ENCODE measurements at places on chromosomes 1 and 21.

DNA sequence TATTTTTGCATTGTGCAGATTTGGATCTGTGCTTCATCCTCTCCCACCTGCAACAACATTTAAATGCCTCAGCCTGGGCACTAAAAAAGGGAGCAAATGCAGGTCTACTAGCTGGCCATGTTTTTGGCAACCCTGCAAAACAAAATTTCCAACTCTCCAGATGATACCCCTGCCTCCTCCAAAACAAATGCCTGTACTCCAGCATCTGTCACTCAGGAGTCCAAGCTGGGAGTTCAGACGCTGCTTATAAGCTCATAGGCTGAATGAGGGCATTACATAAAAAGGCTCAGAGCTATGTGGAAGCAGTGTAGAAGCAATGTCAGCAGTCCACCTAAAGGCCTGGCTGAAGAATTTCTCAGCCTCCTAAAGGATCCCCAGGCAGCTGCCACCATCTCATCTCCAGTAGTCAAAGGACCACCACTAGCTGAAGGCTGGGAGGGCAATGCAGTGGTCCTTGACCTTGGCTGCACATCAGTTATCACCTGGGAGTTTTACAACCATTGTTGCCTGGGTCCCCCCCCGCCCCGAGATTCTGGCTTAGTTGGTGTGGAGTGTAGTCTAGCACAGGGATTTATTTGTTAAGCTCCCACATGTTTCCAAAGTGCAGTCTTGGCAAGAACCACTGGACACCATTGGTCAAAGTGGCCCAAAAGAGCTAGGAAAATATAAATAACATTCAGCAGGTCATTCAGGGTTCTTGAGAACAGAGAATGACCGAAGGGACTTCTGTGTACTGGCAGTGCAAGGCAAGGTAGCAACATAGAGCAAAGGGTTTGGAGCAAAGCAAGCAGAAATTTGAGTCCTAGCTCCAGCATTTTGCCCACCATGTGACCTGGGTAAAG, 57.2 kb downstream of the ITPKB start:
- DNase-seq: no peak

GRCh38 chr1:30642391-30643120, 80.8 kb downstream of the MATN1 start:
- DNase-seq: no peak

DNA sequence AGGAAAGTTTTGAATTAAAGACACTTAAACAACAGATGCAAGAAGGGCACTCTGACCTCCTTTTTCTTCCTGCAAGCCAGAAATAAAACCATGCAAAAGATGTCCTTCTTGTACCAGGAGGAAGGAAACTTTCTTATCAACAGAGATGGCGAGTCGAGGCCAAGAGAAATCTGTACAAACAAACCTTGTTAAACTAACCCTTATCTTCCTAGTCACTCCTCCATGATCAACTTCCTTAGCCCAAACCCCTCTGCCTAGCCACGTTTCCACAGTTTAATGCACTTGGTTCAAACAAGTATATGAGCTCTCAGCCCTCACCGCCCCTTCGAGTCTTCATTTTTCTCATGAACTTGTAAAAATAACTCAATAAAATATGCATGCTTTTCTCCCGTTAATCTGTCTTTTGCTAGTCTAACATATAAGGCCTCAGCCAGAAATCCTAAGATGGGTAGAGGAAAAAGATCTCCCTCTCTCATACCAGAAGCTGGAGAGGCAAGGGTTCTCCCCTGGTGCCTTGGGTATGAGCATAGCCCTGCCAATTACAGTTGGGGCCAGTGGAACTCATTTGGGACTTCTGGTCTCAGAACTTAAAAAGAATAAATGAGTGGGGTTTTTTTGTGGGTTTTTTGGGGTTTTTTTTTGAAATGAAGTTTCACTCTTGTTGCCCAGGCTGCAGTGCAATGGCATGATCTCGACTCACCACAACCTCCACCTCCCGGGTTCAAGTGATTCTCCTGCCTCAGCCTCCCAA, 141.7 kb upstream of the SOD1 start:
- DNase-seq: no peak

DNA sequence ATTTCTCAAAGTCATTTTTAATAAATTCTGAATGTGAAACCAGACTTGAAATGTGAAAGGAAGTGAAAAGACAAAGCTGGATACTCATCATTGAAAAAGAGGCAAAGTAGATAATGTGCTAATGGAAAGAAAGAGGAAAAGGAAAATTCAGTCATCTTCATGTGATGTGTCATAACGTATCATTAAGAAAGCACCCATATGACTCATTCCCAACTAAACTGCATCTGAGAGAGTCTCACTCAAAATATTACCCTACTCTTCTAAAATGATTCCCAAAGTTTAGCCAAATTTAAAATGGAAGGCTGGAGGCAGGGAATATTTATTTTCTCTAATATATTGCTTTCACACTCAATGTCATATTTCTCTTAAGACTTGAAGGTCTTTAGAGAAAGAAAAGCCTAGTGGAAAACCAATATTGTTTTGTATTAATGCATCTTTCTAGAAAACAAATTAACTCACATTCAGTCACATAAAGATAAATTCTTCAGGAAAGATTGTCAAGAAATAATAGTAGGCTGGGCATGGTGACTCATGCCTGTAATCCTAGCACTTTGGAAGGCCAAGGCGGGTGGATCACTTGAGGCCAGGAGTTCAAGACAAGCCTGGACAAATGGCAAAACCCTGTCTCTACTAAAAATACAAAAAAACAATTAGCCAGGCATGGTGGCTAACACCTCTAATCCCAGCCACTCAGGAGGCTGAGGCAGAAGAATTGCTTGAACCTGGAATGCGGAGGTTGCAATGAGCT, 129.9 kb downstream of the SLC30A10 start:
- DNase-seq: no peak

DNA sequence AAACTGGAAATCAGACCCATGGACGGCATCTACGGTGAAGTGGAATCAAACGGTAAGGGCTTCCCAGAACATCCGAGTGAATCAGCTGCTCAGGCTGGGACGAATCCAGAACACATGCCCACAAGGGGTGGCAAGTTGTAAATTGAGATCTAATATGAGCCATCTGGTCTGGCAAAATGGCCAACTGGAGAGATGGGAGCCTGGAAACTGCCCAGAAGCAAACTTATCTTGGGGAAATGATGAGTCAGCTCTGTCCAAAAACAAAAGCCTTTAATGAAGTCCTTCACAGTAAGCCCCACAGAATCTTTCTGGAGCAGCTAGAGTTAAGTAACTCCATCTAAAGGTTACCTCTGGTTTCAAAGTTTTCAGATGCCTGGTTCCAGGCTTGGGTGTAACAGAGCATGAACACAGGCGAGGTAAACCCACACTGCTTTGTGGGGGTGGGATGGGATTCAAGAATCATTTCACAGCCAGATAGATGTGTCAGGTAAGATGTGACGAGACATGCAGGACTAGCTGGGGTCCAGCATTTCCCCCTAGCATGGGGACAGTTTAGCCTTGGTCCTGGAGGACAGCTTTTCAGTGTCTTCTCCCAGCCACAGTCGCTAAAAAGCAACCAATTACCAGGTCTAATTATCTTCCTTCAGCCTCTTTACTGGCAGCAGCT, 10.5 kb upstream of the SRP9 start:
- DNase-seq: no peak

GRCh38 chr1:23555270-23555985, 3.9 kb downstream of the ID3 start:
- no peak for DNase-seq

DNA sequence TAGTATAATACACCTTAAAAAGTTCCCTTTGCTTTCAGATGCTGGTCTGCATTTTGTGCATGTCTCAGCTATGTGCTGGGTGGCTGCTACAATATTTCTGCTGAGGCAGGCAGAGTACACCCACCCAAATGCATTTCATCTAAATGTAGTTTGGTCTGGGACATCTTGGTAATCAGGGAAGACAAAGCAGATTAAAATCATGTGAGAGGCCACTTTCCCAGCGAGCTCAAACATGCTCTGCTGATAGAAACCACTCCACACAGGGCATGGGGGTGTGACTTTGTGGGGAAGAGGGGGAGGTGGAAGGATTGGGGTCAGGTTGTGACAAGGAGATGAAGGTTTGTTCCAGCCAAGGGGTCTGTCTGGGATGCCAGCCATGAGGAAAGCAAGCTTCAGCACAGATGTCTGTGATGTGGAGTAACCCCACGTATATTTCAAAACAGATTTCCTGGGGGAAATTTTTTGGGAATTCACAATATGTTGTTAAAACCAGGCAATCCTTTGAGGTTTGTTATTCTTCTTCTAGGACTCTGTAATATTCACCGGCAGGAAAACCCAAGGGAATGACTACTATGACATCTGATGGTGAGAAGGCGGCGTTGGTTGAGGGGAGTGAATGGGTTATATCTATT, 255.1 kb upstream of the FGGY start:
- DNase-seq: no peak

DNA sequence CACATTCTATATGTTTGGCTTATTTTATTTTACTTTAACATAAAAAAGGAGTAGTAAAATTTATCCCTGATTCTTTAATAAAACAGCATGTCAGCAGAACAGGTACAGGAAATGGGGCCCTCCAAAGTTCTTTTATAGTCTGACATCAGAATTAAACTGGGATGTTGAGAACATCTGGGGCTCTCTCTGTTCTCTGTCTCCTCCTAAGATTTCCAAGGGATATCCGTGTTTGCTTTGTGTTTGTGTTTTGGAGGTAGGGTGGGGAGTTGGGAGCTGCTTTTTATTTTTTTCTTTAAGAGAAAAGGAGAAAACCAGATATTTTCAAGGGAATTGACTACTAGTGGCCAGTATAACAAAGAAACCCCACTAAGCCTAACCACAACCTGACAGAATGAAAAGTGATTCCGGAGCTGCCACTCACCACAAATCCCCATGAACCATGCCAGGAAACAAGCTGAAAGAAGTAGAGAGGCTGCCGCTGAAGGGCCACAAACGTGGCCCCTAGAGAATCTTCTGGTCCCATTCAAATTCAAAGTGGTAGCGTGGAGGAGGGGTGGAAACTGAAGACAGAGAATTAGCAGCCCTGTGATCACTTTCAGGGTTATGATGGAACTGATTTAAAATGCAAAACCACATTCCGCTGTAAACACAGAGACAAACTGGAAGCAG, 369.6 kb upstream of the ADGRL2 start:
- no peak for DNase-seq

GRCh38 chr1:206924592-206925105, 2.9 kb upstream of the FCMR start:
- no peak for DNase-seq

- no peak for DNase-seq
Measured at GRCh38 chr21:44890961-44891541, 17.6 kb upstream of the PTTG1IP start.

GRCh38 chr21:25412100-25412499, 195.2 kb downstream of the MRPL39 start:
- no peak for DNase-seq

GRCh38 chr1:237754627-237755026, 136.1 kb downstream of the ZP4 start:
- DNase-seq: no peak

DNA sequence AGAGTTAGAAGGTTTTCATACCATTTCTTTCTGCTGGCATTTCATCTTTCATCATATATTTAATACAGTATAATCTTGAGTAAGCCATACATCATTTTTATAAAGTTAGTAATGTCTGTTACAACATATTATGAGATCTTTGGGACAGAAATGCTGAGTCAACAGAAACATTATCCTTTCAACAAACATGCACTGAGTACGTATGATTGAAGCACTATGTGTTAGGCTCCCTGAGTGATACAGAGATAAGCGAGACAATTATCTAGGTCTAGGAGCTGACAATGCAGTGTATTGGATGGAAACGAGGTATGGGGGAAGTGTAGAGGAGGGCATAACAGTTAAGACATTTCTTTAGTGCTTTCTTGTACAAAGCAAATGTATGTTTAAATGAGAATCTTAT, 19.7 kb upstream of the GPR52 start:
- no peak for DNase-seq

GRCh38 chr1:86429835-86430234, 5.9 kb downstream of the CLCA2 start:
- DNase-seq: no peak

- DNase-seq: no peak
Measured at GRCh38 chr1:13871886-13872285, 171.9 kb downstream of the PRDM2 start.

DNA sequence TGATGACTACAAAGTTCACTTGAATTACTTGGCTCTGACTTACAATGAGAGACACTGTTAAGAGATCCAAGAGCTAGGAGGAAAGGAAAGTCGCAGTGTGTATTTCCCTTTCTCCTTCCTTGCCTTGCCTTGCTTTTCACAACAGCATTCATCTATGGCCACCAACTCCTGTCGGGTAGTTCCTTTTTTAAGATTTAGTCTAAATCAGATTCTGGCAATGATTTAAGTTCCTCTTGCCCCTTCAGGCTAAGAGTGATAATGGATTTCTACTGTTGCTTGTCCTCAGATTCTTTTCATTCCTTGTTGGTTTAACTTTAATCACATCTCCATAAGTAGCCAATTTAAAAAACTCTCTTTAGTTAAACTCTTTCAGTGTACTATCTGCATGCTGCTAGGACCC, 91.9 kb downstream of the GTF2B start:
- DNase-seq: no peak

- DNase-seq: no peak
Measured at GRCh38 chr21:24785033-24785432, 822.2 kb downstream of the MRPL39 start.

GRCh38 chr1:22131875-22132486, 10.9 kb downstream of the WNT4 start:
- DNase-seq: peak; percentile 13

DNA sequence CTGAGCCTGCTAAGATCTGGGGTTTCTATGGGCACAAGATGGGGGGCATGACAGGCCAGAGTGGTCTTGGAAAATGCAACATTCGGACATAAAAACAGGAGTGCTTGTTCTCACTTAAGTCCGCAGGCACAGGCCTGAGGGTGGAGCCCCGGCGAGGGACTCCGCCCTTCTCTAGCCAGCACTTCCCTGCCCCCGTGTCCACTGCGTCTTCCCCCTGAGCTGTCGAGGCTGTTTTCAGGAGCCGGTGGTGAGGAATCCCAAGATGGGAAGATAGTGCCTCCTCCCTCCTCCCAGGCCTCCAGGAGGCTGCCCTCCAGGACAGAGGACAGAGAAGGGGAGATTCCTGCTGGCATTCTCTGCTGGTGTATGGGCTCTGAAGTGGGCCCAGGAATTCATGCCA, 105.2 kb downstream of the TLR5 start:
- no peak for DNase-seq

- DNase-seq: no peak
Measured at GRCh38 chr1:112614460-112615065, 4.4 kb downstream of the ST7L start.

DNA sequence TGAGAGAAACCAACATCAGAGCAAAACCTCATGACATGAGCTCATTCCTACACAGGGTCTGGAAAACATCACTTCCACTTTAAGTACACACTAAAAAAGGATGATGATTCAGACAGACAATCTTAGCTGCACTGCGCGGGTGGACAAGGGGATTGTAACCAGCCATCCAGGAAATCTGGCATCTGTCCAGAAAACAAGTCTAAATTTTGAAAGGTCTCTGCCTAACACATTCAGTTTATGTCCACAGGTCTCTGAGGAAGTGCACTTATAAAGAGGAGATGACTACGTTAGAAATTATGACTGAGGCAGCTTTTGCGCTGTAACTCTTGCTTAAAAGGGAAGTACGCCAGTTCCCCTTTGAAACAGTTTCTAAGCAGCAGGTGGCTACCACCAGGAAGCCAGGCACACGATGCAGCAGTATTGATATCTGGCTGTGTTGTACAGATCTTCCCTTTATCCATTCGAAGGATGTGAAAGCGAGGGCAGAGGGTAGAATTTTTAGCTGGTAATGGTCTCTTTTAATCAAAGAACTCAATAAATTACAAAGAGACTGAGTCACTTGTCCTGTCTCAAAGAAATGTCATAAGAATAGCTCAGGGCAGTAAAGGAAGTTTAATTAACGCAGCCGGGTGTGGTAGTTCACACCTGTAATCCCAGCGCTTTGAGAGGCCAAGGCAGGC, 128.0 kb downstream of the SETD4 start:
- DNase-seq: peak; percentile 5

All from activated CD4-positive, alpha-beta T cell treated with anti-CD3 and anti-CD28 coated beads for 24 hours (primary cell).